ENCODE measurements at places on chromosomes 5 and 9.

GRCh38 chr5:39441838-39442237 is 17.1 kb upstream of the DAB2 start:
- DNase-seq: no peak

- no peak for DNase-seq
These were observed 343.1 kb downstream of the CTNND2 start for GRCh38 chr5:11560915-11561697.

GRCh38 chr5:176401281-176402205 is 13.0 kb downstream of the HIGD2A start:
- DNase-seq: no peak

DNA sequence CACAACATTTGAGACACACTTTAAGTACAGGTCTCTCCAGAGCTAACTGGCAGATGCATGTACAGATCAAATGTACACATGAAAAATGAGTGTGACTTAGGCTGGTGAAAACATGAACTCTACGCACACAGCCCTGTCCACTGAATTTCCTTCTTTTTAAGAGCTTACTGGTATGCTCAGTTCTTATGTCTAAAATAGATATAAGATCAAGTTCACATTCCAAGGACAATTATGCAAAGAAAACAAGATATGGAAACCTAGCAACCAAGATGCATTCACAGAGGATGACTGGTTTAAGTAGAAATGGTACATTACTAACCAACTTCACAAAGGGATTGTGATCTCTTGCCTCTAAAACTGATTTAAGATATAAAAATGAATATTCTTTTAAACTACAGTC is 56.7 kb downstream of the TLE1 start:
- no peak for DNase-seq

- DNase-seq: peak; percentile 84
These were observed 117.9 kb upstream of the LPCAT1 start for GRCh38 chr5:1641560-1642166.

DNA sequence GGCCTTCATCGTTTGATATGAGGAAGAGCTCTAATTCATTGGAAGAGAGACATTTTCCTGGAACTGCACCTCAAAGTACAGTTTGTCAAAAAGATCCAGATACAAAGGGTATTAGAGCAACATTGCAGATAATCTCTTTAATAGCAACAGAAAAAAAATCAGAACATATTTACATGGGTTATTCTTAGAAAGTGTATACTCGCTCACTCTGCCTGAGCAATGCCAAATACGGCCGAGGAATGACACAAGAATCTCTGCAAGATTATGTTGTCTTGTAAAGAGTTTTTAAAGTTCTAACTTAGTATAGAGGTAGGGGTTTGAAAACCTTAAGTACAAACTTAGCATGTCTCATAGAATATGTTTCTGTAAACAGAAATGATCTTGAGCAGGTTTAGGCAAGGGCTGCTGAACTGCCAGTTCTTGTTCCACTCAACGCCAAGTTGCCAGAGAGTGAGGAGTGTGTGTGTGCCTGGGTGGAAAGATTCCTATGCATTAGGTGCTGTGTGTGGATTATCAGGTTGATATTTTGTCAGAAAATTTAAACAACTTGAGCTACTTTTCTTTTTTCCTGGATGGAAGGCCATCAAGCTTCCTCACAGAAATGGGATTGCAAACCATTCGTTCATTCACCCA is 41.8 kb upstream of the ERCC6L2 start:
- DNase-seq: no peak

- DNase-seq: no peak
These were observed 220.1 kb upstream of the MSX2 start for GRCh38 chr5:174504266-174504726.

DNA sequence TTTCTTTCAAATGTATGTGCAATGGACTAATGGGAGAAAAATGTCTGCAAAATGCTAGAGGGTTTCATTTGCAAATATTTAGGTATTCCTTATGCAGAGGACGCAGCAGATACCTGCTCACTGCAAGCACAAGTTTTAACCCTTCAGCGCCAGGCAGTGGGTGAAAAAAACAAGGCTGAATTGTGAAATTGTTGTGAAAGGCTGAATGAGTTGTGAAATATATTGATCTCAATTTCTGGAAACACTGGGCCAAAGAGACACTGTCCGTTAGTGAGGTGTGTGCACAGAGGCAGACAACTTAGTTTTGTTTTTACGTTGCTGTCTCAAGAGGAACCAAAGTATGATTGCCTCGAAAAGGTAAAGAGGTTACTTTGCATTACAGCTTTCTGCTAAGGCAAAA is 18.8 kb downstream of the FUBP3 start:
- DNase-seq: no peak

- no peak for DNase-seq
These were observed 40.8 kb upstream of the SMU1 start for GRCh38 chr9:33117306-33117705.

DNA sequence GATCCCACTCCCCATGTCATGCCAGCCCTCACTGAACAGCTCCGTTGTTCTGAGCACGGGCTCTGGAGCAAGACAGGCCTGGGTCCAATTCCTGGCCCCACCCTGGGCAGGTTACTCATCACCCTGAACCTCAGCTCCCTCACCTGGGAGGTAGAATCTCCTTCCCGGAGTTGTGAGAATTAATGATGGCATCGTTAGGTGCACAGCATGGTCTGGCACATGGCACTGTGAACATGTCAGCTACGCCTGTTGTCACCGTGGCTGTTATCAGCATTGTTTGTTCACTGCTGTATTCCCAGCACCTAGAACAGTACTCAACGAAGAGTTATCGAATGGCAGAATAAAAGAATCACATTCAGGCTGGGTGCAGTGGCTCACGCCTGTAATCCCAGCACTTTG is 43.0 kb downstream of the LRSAM1 start:
- DNase-seq: no peak

Measured in stimulated activated CD4-positive, alpha-beta T cell treated with anti-CD3 and anti-CD28 coated beads, Interleukin-15, amount 100 ng/mL, for 24 hours (primary cell).